ENCODE measurements at places on chromosomes 3 and 15. TPM values are rescaled to one million over a fixed set of nuclear protein-coding genes. Genes with fewer than 3 reads are reported as not detected.

GRCh38 chr3:1609416-1609815, 489.2 kb upstream of the CNTN4 start:
- DNase-seq: no peak

GRCh38 chr3:128804811-128805155, 74.6 kb upstream of the ACAD9 start:
- peak; percentile 89 for DNase-seq

- no peak for DNase-seq
Measured at GRCh38 chr3:189655617-189656016, 24.4 kb downstream of the TP63 start.

TMEM40 gene
- not detected for total RNA-seq

GNAT1 gene
- total RNA-seq: not detected

DNA sequence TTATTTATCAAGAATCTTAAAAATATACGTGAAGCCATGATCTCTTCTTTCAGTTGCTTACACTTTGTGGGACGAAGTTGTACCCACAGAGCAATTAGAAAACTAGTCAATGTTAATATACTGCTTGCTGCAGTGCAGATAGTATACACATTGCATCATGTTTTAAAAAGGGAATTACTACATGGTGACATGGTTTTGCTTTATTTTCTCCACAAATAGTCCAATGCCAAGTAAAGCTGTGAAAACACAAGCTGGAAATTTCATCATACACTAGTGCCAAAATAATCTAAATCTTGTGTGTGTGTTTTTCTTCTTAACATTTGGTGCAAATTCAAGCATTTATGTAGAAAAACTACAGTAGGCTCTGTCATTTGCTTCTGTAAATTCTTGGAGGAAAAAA, 233.0 kb downstream of the EPHA3 start:
- no peak for DNase-seq

- no peak for DNase-seq
Measured at GRCh38 chr15:69288531-69289341, 10.0 kb upstream of the PAQR5 start.

- DNase-seq: no peak
Measured at GRCh38 chr3:182323126-182323700, 470.1 kb upstream of the ATP11B start.

ACTC1 gene
- 1.1 TPM for total RNA-seq

CAMK2N2 gene
- total RNA-seq: not detected

- DNase-seq: no peak
Measured at GRCh38 chr15:71272932-71273331, 157.7 kb downstream of the THSD4 start.

STXBP5L gene
- 19.8 TPM for total RNA-seq

- no peak for DNase-seq
Measured at GRCh38 chr15:38401701-38402100, 52.2 kb upstream of the FAM98B start.

DNA sequence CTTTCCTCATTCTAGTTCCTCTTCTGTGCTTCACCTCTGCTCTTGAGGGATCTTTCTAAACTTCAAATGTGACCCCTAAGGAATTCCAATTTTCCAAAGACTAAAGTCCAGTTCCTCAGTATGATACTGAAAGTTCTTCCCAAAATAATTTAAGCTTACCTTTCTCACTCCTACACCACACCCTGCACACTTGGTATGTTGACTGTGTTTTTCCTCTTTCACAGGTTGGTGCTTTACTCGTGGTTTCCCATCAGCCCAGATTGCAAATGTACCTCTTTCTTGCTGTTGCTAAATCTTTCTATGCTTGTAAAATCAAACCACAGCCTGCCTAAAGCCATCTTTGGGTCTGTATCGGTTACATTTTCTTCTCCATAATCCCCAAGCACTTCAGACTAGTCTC, 30.5 kb upstream of the CLDN16 start:
- DNase-seq: no peak

- no peak for DNase-seq
Measured at GRCh38 chr15:51492528-51492927, 130.0 kb downstream of the DMXL2 start.

SKOR1 gene
- total RNA-seq: 0.81 TPM

DNA sequence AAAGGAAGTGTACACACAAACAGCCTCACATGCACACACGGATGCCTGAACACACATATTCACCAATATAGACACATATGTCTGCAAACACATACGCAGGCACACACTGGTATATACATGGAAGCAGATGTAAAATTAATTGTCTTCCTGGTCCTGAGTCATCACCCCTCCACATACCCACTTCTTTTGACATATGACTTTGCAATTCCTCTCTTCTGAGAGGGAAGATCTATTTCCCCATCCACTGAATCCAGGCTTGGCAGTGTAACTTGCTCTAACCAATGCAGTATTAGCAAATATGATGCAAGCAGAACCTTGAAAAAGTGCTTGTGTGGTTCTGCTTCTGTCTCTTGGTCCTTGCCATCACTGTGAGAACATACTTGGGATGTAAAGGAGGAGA, 76.8 kb upstream of the HRH1 start:
- DNase-seq: no peak

DNA sequence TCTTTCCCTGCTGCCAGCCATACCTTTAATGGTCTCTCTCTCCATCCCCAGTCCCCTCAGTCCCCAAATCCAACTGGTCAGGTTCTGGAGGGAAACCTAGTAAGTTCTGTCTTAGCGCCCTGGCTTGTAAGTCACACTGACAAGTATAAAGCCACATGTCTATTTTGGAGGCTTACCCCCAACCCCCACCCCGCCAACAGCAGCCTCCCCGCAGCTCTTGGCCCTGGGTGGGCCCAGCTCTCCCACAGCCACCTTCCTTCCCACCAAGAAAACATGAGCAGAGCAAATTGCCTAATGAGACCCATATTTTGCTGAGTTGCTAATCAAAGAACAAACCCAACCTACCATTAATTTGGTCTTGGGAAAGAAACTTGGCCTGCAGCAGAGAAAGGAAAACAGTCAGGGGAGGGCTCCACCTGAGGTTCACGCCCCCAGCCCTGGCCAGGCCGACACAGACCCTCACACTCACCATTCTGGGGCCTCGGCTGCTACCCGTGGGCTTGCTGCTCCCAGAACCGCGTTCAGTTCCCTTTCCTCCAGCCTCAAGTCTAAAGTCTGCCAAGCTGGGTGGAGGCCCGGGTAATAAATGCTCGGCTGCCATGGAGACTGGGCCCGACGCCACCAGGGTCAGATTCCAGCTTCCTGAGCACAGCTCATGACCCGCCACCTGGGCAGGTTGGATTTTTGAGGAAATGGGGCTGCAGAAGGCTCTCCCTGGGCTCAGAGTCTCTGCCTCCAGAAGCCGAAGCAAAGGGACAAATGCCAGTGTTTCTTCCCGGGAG, at the start of gene CALML4:
Gene CALML4, minus strand, starts transcription at position 557 of the 782 bp plus-strand sequence. Its CDS starts 85 bp downstream, at position 472.
- peak; percentile 77 for DNase-seq

- no peak for DNase-seq
Measured at GRCh38 chr3:171561596-171562323, 101.6 kb upstream of the TNIK start.

GATM gene
- 62.3 TPM for total RNA-seq

DNA sequence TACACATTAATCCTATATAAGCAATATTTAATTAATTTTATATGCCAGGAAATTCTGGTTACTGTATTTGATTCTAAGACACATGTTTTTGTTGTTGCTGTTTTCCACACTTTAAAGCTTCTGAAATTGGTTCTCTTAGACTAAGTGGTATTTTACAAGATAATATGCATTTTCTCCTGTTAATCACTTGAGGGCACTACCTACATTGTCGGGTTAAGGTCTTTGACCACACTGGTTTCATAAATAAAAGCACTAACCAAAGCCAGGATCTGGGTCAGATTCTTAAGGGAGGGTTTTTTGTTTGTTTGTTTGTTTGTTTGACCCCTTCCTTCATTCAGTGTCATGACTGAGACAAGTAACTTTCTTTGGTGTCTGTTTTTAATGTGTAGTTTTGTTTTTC, 590.2 kb downstream of the RBMS3 start:
- DNase-seq: no peak

KNG1 gene
- total RNA-seq: not detected

Data from thyroid gland (tissue), 4 donors.